Stimulated activated naive CD4-positive, alpha-beta T cell (primary cell): ENCODE measurements at places on chromosomes 7 and 10.

GRCh38 chr10:29687421-29688164, 52.8 kb upstream of the SVIL start:
- DNase-seq: no peak

GRCh38 chr7:136027160-136027559, 50.0 kb upstream of the MTPN start:
- DNase-seq: no peak

- no peak for DNase-seq
These were observed 20.5 kb downstream of the DKK1 start for GRCh38 chr10:52334595-52334994.

DNA sequence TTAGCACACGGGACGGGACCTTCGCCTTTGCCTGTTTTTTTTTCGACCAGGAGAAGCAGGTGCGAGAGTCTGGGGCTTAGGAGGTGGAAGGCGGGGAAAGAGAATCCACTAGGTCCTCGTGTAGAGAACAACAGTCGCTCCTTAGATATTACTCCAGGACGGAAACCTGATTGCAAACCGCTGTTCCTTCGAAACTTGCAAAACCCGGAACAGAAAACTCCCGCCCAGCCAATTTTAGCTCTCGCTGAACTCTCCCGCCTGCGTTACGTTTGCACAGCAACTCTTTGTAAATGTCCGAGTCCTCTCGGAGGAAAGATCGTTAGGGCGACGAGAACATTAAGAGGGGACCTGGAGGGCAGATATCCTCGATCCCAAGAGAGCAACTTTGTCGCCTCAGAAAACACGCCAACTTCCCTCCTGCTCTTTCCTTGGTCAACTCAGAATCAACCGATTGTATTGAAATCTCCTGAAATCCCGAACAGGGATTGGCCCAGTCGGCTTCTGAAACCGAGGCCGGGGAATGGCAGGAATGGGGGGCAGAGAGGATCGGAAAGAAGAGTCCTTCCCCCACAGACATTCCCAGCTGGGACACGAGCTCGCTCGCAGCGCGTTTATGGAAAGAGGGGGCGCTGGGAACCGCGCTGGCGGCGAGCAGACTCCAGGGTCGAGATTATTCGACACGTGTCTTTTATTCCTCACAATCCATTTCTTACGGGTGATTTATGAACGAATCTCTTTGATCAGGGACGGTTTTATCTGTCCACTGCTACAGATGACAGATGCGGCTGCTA, 9.9 kb downstream of the TWIST1 start:
- no peak for DNase-seq

GRCh38 chr10:72013202-72013945, 49.2 kb downstream of the CHST3 start:
- DNase-seq: no peak

DNA sequence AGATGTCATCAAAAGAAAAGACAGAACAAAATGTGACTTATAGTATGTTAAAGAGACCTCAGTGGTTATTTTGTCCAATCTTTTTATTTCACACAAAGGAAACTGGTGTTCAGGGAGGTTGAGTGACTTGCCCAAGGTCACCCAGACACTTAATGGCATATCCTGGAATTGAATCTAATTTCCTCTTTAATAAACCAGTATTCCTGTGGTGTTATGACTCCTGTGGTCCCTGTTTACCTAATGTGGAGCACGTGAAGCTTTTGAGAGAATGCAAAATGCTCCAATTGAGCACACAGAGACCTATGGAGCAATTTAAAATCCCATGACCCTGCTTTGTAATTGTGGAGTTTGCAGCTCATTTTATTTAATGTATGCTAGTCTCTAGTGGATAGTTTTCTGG, 251.9 kb downstream of the REEP3 start:
- DNase-seq: no peak

GRCh38 chr10:3467052-3467951, 294.7 kb upstream of the PITRM1 start:
- DNase-seq: no peak

GRCh38 chr7:29156907-29157452, 10.6 kb upstream of the CPVL start:
- no peak for DNase-seq

DNA sequence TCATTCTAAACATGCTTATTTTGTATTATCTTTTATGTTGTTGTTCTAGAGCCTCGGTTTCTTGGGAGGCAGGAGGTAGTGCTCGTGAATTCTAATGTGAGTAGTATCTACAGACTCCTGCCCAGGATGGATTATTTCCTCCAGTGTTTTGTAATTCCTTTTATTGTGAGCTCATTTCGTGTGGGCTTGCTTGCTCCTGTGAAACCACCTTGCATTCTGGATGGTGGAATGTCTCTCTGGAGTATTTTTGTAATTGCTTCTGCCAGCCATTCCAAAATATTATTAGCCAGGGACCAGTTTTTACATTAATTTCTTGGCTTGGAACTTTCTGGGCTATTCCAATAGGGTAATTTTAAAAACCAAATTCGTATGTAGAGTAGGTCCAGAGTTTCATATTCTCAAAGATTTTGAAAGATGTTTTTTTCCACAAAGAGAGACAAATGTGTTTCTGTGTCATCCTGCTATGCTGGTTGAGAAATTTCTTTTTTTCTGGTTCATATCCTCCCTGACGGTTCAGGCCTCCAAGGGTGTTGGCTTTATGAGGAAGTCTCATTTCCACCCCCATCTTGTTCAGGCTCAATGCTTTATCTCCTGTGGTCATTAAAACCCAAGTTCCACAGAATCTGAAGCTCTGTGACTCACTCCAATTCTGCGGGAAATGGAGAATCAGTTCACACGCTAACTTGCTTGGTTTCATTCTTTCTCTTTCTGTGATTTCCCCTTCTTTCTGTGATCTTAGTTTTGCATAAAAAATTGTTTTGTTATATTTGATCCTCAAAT, 41.7 kb upstream of the CALD1 start:
- DNase-seq: no peak

GRCh38 chr7:80324032-80324431, 187.8 kb downstream of the GNAT3 start:
- DNase-seq: no peak

GRCh38 chr7:43469051-43469450, 113.9 kb upstream of the STK17A start:
- DNase-seq: no peak

DNA sequence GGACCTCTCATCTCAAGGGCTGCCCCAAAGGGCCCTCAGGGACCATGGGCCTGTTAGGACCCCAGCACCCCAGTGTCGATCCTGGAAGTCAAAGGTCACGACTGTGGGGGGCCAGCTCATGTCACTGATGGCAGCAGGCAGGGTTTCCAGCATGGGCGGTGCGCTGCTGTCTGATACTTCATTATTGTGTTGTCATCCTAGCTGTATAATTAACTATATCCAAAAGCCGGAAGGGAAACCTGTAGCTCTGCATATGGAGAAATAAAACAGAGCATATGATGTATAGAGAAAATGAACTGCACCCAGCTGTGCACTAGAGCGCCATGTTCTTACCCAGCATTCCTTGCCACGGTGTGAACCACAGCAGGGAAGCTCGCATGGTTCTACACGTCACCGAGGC, 196.3 kb downstream of the EBF3 start:
- DNase-seq: no peak

DNA sequence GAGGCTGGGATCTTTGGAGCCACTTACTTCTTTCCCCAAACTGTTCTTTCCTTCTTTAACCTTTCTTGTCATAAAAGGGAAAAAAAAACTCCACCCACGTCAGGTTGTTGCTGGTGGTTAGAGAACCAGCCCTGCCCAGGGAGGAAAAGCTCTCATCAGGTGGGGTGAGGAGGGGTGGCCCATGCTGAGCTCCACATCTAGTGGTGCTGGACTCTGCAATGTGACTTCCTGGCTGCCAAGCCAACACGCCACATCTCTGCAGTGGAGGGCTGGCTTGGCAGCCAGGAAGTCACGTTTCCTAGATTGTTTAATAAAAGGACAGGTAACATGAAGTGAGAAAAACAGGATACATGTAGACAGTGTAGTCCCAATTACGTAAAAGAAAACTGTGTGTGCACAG, 37.4 kb downstream of the WIPF3 start:
- no peak for DNase-seq

- DNase-seq: no peak
These were observed 59.9 kb upstream of the DNAJB6 start for GRCh38 chr7:157276731-157277562.

GRCh38 chr7:80974396-80975358, 55.8 kb upstream of the SEMA3C start:
- DNase-seq: no peak

GRCh38 chr7:87217983-87218653, 1.4 kb downstream of the TMEM243 start:
- DNase-seq: no peak

- DNase-seq: no peak
These were observed 86.8 kb upstream of the CACNA2D1 start for GRCh38 chr7:82530361-82530760.

DNA sequence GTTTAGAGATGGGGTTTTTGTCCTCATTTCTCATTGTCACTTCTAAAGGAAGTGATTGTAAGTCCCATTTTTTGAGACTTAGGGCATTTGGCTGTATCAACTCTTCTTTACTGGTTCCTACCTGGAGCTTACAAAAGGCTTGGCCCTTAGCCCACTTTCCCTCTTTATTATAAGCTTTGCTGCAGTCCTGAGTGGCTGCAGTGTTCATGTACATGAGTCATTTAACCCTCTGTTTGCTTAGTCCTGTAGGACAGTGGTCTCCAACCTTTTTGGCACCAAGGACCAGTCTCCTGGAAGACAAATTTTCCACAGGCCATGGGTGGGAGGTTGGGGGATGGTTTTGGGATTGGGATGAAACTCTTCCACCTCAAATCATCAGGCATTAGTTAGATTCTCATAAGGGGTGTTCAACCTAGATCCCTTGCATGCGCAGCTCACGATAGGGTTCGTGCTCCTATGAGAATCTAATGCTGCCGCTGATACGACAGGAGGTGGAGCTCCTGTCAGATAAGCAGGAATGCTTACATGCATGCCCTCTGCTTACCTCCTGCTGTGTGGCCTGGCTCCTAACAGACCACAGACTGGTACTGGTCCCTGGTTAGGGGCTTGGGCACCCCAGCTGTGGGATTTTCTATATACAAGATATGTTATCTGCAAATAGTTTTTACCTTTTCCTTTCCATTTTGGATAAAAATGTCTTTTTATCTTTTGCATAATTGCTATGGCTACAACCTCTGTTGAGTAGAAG, 99.7 kb downstream of the CCSER2 start:
- no peak for DNase-seq

DNA sequence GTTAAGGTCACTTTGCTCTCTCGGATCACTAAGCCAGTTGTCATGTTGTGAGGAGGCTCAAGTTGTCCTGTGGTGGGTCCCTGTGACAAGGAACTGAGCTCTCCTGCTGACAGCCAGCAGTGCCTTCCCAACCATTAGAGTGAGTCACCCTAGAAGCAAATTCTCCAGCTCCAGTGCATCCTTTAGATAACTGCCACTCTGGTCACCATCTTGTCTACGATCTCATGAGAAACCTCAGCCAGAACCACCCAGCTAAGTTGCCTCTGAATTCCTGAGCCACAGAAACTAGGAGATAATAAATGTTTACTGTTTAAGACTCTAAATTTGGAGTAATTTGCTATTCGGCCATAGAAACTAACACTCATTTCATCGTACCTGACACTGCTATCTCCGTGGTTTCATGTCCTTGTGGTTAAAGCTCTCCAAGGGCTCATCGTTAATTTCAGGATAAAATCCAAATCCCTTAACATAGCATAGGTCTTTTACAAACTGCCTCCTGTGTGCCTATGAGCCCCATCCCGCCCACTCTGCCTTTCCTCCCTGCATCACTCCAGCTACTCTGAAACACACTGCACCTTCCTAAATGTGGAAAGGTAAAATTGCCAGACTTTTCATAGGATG, 56.5 kb upstream of the WIPF3 start:
- DNase-seq: no peak

GRCh38 chr10:66799474-66799873, 126.4 kb upstream of the LRRTM3 start:
- no peak for DNase-seq

- no peak for DNase-seq
These were observed 623.8 kb downstream of the SUGCT start for GRCh38 chr7:40758590-40758989.

DNA sequence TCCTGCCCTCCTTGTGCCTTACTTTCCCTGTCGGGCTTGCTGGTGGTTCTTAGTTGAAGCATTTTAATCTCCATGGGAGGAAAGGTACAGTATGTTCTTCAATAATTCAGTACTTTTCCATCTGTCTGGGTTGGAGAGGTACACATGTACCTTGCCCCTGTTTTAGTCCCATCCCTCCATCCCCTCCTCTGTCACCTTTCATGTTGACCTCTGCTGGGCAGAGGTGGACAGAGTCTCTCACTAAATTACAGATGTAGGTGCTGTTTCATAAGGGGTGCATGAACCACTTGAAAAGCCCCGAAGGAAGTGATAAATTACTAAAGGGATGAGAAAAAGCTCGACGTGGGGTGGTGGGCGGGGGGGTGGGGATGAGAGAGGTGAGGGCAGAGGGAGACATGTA, 5.4 kb downstream of the AGFG2 start:
- no peak for DNase-seq
